ENCODE measurements at places on chromosomes 3 and 15.

DNA sequence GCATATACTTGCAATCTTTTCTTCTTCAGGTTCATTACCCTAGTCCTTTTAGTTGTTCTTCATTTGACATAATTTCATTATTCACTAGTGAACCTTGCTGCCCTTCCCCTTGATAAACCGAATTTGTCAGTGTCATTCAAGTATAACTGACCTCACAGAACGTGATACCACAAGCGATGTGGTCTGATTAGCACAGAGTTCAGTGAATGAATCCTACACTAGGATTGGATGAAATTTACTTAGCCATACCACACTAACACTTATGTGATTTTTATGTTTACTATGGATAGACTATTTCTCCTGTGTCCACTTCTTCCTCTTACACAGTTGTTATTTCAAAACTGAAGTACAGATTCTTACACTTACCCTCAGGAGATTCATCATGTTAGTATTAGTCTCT is 27.2 kb downstream of the CD86 start:
- DNase-seq: no peak

- no peak for DNase-seq
Measured at GRCh38 chr3:49416867-49417266, 4.6 kb downstream of the TCTA start.

DNA sequence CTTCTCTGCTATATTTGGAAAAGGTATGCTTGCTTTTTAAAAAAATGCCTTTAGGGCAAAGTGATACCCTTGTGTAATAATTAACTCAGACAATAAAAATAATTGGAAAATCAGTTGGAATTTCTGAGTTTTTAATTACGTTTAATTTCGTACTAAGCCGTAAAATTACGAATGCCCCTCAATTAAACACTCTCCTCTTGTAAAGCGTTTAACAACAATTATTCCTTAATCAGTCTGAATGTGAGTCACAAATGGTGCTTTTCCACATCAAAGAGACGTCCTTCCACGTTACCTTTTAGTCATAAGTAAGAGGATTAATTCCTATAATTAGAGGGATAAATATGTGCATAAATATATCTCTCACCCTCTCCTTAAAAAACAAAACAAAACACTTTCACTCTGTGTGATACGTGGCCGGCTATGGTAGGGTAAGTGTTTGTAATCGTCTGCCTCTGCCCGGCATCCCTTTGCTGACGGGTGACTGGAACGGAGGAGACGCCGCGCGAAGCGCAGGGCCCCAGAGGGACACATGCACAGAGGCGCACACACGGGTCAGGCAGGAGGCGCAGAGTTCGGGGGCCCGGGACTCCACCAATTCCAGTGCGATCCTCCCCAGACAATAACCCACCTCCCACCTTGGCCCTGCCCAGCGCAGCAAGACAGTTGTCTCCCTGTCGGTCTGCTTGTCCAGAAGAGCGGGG is 9.7 kb upstream of the MEIS2 start:
- no peak for DNase-seq

GRCh38 chr3:49654955-49655556 is 19.1 kb upstream of the APEH start:
- no peak for DNase-seq

- no peak for DNase-seq
Measured at GRCh38 chr15:90872486-90873184, 4.2 kb downstream of the FURIN start.

- no peak for DNase-seq
Measured at GRCh38 chr15:50996641-50997040, 88.2 kb downstream of the AP4E1 start.

DNA sequence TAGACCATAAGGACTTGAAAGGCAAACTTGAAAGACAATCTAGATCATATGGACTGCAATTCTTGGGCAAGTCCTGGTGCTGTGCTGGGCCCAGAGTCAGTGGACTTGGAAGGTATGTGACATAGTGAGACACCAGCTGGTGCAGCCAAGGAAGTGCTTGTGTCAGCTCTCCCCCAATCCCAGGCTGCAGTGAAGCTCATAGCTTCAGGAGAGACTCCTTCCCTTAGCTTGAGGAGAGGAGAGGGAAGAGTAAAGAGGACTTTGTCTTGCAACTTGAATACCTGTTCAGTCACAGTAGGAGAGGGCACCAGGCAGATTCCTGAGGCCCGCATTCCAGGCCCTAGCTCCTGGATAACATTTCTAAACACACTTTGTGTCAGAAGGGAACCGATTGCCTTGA is 127.4 kb upstream of the ZPLD1 start:
- no peak for DNase-seq

DNA sequence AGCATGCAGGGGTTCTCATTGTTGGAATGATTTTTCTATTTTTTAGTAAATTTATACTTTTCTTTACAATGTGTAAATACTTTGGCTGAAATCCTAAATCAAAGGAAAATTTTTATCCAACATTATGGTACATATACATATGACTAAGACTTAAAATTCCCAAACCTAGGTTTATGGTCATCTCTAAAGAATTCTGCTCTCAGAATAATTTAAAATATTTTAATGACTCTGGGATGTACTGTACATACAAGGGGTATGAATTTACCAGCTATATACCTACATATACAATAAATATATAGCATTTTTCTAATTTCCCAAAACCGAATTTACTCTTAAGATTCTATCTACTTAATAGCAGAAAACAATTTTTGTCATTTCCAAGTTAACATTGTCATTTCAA is 137.9 kb upstream of the POU1F1 start:
- DNase-seq: no peak

- no peak for DNase-seq
Measured at GRCh38 chr3:126416943-126417342, 22.2 kb downstream of the CFAP100 start.

- DNase-seq: no peak
Measured at GRCh38 chr15:63385911-63386531, 4.4 kb upstream of the CA12 start.

Data from SK-N-MC (cell line).